Upper lobe of left lung (tissue), 6 donors: ENCODE measurements at places on chromosomes 2 and 18. TPM values are rescaled to one million over a fixed set of nuclear protein-coding genes. Genes with fewer than 3 reads are reported as not detected.

Gene SPATS2L
- total RNA-seq, result 127 TPM

Gene CKAP2L
- total RNA-seq, result 0.49 TPM

Gene RFTN2
- total RNA-seq, result 4.7 TPM

Gene EMILIN1
- total RNA-seq, result 20.7 TPM

- H3K36me3 ChIP-seq, result no peaks in the 10 kb centered on the region
- no peak for DNase-seq
- H3K27me3 ChIP-seq, result no peaks in the 10 kb centered on the region
- H3K4me3 ChIP-seq, result no peak overlapping the region
- H3K27ac ChIP-seq, result no peak overlapping the region
Measured at GRCh38 chr2:70718241-70718640, 49.8 kb downstream of the ADD2 start.

DNA sequence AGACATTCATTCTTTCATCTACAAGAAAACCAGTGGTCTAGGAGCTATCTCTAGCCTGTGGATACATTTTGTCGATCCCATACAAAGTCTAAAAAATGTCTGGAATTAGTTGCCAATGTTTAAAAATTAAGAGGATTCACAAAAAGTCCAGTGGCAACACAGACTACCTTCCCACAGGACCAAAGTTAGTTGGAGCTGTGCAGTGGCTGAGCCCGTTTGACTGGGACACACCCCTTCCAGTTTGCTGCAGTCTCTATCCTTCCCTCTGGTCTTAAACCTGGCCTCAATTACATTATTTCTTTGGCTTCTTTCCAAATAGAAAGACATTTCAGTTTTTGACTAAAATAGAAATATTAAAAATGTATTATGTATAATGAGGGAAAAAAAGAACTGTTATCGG is 18.6 kb downstream of the SLC16A14 start:
- no peaks in the 10 kb centered on the region for H3K27me3 ChIP-seq
- no peak overlapping the region for H3K27ac ChIP-seq
- no peaks in the 10 kb centered on the region for H3K4me1 ChIP-seq
- no peak overlapping the region for H3K4me3 ChIP-seq
- no peak for DNase-seq

GRCh38 chr2:113225263-113226259 is 51.8 kb downstream of the PSD4 start:
- peaks cover 5% of the 10 kb centered on the region for H3K4me1 ChIP-seq
- no peaks in the 10 kb centered on the region for H3K36me3 ChIP-seq
- no peak overlapping the region for H3K27ac ChIP-seq
- H3K27me3 ChIP-seq, result no peaks in the 10 kb centered on the region
- no peak overlapping the region for H3K4me3 ChIP-seq

DNA sequence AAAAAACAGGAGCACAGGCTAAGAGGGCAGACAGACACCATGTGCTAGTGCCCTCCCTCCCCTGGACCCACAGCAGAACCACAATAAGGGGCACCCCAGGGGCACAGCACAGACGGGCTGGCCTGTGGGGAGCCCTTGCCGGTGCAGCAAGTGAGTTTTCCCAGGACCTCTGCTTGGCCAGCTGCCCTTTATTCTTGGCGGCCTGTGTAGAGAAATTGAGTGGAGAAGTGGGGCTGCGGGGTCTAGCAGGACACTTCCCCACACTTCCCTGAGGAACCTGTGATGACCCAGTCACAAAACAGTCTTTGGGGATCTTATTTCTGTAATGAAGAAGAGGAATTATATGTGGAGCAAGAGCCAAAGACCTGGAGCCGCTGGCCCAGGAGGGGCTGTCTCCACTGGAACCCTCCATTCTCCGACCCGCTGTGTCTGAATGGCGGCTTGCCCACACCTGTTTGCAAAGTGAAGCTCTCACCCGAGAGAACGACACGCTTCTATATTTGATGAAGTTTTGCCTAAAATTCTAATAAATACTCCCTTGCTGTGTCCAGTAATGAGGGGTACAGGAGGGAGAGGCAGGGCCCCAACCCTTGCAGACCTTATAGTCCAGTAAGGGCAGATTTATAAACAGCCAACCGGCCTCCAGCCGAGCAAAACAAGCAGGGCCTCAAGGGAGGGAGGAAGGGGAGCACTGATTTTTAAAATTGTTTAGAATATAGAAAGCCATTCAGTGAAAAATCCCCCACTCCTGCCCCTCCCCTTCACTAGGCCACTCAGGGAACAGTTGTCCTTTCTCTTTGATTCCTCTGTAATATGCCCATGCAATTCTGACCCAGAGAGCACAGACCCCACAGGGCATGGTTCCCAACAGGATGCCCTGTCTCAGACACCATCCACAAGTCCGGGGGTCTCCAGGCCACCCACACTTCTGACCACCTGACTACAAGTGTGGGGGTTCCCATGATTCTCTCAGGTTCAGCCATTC is 44.7 kb upstream of the SNED1 start:
- H3K36me3 ChIP-seq, result no peaks in the 10 kb centered on the region
- H3K27ac ChIP-seq, result no peak overlapping the region
- DNase-seq, result peak; percentile 36
- H3K4me3 ChIP-seq, result no peak overlapping the region
- H3K27me3 ChIP-seq, result no peaks in the 10 kb centered on the region
- peaks cover 8% of the 10 kb centered on the region for H3K4me1 ChIP-seq

DNA sequence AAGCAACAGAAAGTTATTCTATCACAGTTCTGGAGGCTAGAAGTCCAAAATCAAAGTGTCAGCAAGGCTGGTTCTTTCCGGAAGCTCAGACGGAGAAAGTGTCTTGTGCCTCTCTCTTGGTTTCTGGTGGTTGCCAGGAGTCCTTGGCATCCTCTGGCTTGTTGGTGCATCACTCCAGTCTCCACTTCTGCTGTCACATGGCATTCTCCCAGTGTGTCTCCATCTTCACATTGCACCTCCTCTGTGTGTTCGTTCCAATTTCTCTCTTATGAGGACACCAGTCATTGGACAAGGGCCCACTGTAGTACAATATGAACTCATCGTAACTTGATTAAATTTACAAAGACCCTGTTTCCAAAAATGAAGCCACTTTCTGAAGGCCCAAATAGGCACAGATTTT is 175.4 kb upstream of the ATP5MC3 start:
- no peak overlapping the region for H3K4me3 ChIP-seq
- no peaks in the 10 kb centered on the region for H3K4me1 ChIP-seq
- H3K27me3 ChIP-seq, result no peaks in the 10 kb centered on the region
- no peaks in the 10 kb centered on the region for H3K36me3 ChIP-seq
- no peak overlapping the region for H3K27ac ChIP-seq

GRCh38 chr2:215537611-215538010 is 101.7 kb upstream of the FN1 start:
- no peak overlapping the region for H3K4me3 ChIP-seq
- no peaks in the 10 kb centered on the region for H3K36me3 ChIP-seq
- DNase-seq, result no peak
- H3K27me3 ChIP-seq, result no peaks in the 10 kb centered on the region

GRCh38 chr2:188852772-188853171 is 121.4 kb upstream of the COL3A1 start:
- no peak overlapping the region for H3K4me3 ChIP-seq
- H3K27ac ChIP-seq, result no peak overlapping the region
- no peaks in the 10 kb centered on the region for H3K4me1 ChIP-seq
- H3K36me3 ChIP-seq, result no peaks in the 10 kb centered on the region
- DNase-seq, result no peak

DNA sequence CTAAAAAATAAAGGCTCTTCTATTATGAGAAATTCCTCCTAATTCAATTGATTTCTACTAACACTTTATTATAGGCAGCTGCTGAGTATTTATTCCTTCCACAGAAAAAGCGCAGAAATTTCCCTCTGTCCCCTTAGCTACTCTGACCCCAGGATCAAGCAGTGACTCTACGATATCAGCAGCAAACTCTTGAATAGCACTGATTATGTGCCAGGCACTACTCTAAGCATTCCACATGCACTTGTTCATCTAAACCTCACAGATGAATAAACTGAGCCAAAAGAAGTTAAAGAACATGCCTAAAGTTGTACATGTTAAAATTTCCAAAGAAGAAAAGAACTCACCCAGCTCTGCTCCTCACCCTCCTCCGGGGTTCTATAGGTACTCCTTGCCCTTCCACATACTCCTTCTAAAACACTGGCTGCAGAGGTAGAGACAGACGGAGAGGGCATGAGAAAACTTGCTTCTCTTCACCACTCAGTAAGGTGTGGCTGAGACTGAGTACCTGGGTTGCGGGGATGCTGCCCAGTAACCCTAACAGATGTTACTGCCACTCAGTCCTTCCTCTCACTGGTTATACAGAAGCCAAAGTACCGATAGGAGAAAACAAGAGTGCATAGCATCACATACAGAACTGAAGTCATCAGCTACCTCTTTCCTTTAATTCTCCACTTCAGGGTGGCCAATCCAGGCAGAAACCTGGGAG is 9.9 kb downstream of the C1D start:
- no peak overlapping the region for H3K27ac ChIP-seq
- H3K4me1 ChIP-seq, result no peaks in the 10 kb centered on the region
- H3K27me3 ChIP-seq, result no peaks in the 10 kb centered on the region
- DNase-seq, result no peak
- H3K36me3 ChIP-seq, result no peaks in the 10 kb centered on the region
